Left ventricle myocardium superior (tissue), 1 donor: ENCODE measurements at places on chromosomes 6 and 20.
A peak's percentile ranks its signal among the peaks of the same experiment; 100 is the strongest.

GRCh38 chr6:119444642-119445557 is 95.3 kb upstream of the MAN1A1 start:
- no peak for DNase-seq

DNA sequence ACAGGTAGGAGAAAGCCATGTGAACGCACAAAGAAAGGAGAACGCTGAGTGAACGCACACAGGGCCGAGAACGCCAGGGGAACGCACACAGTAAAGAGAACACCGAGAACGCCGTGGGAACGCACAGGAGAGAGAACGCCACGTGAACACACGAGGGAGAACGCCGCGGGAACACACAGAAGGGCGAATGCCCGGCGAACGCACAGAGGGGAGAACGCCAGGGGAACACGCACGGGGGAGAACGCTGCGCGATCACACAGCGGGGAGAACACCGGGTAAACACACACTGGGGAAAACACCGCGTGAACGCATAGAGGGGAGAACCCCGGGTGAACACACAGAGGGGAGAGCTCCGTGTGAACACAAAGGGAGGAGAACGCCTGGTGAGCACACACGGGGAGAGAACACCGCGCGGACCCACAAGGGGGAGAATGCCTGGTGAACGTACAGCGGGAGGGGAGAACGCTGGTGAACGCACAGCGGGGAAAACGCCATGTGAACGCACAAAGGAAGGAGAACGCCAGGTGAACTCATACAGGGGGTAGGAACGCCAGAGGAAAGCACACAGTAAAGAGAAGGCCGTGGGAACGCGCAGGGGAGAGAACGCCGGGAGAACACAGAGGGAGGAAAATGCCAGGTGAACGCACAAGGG is 55.3 kb downstream of the RNASET2 start:
- no peak for DNase-seq

- no peak for DNase-seq
Measured at GRCh38 chr20:17698384-17698783, 1.4 kb upstream of the BANF2 start.

DNA sequence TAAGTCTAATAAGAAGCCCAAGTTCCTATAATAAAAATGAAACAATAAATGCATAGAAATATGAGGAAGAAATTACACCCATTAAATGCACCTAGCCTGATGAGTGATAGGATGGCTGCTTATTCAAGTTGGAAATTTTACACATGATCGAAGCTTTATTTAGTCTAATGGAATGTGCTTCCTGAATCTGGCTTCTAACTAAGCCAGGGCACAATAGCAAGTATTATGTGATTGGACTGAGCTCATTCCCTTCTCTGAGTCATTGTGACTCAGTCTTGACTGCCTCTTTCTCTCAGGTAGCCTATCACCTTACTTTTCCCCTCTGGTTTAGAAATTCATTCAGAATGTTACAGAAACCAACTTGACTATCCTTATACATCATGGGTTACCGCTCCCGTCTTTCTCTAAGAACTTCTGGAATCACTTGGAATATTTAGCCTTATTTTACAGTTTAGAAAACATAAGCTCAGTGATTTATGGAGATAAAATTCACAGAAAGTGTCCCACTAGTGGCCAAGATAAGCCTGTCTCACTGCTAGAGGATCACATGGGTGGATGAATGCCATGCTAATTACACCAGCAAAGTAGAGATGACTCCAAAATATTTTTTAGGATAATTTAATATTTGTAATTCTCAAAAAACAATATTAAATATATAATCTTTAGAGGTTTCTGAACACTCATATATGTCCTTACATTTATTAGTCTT is 505.3 kb upstream of the JAG1 start:
- no peak for DNase-seq

- no peak for DNase-seq
Measured at GRCh38 chr6:21355638-21356037, 237.9 kb upstream of the SOX4 start.

DNA sequence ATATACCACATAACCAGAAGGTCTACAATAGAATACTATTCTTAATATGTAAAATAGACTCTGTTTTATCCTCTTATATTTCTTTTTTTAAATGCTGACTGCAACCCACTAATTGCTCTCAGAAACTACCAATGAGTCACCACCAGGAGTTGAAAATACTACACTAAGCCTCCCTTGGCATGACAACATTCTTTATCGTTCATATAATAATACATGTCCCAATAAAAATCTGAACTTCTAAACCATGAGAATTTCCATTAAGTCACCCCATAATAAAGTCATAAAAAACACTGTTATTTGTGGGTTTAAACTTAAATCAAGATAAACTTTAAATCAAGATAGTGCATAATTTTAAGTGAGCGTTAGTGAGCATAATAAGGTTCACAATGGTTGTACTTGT is 4.2 kb downstream of the HACE1 start:
- DNase-seq = no peak

DNA sequence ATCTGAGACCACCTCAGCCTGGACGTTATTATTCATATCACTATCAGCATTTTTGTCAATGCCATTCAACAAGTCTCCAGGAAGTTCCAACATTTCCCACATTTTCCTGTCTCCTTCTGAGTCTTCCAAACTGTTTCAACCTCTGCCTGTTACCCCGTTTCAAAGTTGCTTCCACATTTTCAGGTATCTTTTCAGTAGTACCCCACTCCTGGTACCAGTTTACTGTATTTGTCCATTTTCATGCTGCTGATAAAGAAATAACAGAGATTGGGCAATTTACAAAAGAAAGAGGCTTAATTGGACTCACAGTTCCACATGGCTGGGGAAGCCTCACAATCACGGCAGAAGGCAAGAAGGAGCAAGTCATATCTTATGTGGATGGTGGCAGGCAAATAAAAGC is 565.5 kb downstream of the FRK start:
- no peak for DNase-seq

- DNase-seq = peak; percentile 85
Measured at GRCh38 chr6:85449818-85450759, at the start of gene NT5E. NT5E (plus strand) TSS chr6:85450083; CDS start chr6:85450140, 57 bp downstream.

- no peak for DNase-seq
Measured at GRCh38 chr20:11182720-11183119, 508.9 kb upstream of the JAG1 start.
